ENCODE measurements at places on chromosomes 1 and 21.
A peak's percentile ranks its signal among the peaks of the same experiment; 100 is the strongest.

DNA sequence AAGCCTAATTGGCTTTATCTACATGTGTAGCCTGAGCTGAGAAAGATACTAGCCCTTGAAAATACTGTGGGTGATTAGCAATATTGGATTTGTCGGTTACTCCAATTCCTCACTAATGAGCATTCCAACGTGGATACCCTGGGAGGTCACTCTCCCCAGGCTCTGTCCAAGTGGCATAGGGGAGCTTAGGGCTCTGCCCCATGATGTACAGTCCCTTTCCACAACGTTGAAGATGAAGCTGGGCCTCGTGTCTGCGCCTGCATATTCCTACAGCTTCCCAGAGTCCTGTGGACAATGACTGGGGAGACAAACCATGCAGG lies 2.6 kb downstream of the RCC1 start:
- peak; percentile 48 for DNase-seq
- H3K36me3 ChIP-seq: peaks cover 72% of the 10 kb centered on the region
- peak overlapping the region; percentile 94 for H3K27ac ChIP-seq
- no peaks in the 10 kb centered on the region for H3K27me3 ChIP-seq

DNA sequence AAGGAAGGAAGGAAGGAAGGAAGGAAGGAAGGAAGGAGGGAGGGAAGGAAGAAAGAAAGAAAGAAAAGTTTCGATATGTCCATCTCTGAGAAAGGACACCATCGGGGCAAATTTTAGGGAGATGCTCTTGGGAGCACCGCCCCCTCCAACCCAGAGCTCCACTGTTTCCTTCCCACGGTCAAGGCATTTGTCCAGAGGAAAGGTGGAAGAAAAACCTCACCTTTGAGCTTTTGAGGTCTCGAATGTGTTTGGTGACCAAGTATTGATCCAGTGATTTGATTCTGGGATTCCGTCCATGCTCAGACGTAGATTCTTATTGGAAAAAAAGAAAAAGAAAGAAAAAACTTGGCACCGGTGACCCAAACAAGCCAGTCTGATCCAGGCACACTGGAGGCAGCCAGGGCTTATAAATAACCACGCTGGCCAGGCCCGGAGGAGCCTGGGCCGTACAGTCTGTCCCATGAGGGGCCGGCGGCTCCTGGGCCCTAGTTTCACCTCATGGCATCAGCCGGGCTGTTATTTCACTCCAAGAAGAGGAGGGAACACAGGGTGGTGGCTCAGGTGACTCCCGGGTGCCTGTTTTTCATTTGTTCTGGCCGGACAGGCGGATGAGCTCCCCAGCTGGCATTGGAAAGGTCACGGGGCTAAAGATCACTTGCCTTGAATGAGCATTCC lies 36.1 kb upstream of the SLC25A33 start:
- no peak overlapping the region for H3K4me3 ChIP-seq
- H3K27me3 ChIP-seq: peaks cover 3% of the 10 kb centered on the region
- H3K27ac ChIP-seq: no peak overlapping the region
- H3K4me1 ChIP-seq: no peaks in the 10 kb centered on the region
- no peak for DNase-seq

DNA sequence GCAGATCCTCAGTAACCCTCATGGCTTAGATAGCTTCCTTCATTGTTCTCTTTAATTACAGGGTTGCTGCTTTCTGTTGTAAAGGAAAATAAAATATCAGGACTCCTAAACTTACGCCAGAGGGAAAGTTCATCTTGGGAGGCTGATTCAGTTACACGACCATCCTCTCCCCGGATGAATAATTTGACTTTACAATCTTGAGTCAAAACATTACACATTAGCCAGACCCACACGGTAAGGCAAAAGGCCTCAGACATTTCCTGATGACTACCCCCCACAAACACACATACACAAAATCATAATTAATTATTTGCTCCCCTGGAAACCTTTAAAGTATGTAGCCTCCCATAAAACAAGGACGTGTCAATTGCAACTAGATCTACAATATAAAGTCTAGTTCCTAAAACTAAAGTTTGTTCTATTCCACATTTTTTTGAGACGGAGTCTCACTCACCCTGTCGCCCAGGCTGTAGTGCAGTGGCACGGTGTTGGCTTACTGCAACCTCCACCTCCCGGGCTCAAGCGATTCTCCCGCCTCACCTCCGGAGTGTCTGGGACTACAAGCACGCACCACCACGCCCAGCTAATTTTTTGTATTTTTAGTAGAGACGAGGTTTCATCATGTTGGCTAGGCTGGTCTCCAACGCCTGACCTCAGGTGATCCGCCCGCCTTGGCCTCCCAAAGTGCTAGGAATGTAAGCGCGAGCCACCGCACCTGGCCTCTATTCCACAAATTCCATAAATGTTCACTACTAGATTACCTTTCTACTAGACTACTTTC lies 830 bp upstream of the PRDX1 start:
- H3K27me3 ChIP-seq: no peaks in the 10 kb centered on the region
- peaks cover 16% of the 10 kb centered on the region for H3K36me3 ChIP-seq
- no peak for DNase-seq
- peak overlapping the region; percentile 91 for H3K4me3 ChIP-seq
- peaks cover 20% of the 10 kb centered on the region for H3K4me1 ChIP-seq

GRCh38 chr1:147771226-147772125 lies 11.1 kb upstream of the GJA5 start:
- H3K4me3 ChIP-seq: no peak overlapping the region
- no peaks in the 10 kb centered on the region for H3K27me3 ChIP-seq
- H3K27ac ChIP-seq: no peak overlapping the region
- H3K4me1 ChIP-seq: peaks cover 5% of the 10 kb centered on the region
- no peaks in the 10 kb centered on the region for H3K36me3 ChIP-seq
- no peak for DNase-seq
